CD4-positive, alpha-beta T cell treated with Interferon gamma for 1 hour (primary cell): ENCODE measurements at places on chromosomes 4 and X.

GRCh38 chrX:66004928-66005829, 34.7 kb downstream of the VSIG4 start:
- no peak for DNase-seq

DNA sequence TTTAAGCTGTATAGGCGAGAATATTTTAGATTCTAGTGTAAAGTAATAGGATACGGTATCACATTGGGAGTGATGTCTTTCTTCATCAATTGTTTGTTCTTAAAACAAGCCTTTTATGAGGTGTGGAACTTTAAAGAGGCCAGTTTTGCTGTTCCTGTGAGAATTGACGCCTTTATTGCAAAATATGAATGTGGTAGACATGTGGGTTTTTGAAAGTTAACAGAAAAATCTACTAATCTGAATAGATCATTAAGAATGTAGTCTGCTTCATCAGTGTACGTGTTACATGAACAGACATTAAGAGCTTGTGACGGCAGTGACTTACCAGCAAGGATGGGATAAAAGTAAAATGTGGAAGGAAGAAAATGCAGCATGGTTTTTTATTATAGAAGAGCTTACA, 63.8 kb downstream of the STOX2 start:
- no peak for DNase-seq

GRCh38 chrX:118675326-118675965, 52.0 kb upstream of the IL13RA1 start:
- no peak for DNase-seq

GRCh38 chrX:122835886-122836285, 348.2 kb upstream of the GRIA3 start:
- no peak for DNase-seq

DNA sequence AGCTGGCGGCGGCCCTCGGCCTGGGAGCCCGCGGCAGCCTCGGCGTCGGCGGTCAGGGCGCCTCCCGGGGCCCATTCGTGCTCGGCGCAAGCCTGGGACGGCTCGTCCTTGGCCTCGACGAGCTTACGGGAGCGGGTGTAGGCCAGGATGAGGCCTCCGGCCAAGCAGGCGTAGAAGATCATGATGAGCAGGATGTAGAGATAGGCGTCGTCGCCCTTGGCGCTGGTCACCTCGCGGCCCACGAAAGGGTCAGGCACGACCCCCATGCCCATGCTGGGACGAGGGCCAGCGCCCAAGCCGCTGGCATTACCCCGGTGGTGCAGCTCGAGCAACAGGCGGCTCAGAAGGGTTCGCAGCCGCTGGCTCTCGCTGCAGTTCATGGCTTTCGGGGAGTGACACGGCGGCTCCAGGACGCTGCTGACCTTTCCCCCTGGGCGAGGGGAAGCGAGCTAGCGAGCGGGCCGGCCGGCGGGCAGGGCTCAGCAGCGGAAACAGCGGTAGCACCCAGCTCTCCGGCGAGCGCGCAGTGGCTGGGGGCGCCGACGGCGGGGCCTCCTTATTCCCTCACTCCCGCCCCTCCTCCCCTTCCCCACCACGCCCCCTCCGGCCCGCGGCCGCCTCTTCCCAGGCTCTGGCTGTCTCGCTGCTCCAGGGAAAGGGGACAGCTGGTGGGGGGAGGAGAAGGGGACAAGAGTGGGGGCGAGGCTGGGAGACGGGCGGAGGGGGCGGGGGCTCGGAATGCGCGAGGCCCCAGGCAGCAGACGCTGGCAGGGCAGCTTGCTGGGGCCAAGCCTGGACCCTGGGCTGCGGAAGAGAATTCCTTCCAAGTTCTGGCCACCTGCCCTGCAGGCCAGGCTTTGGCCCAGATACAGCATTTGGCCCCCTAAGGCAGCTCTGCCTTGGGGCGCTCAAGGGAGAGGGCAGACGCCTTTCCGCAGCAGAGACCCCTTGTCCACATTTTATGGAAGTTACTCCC, at the start of gene KCNE5:
KCNE5 (minus strand) TSS at position 532 of the 976 bp plus-strand sequence; CDS start at position 380, 152 bp downstream.
- DNase-seq, result no peak

DNA sequence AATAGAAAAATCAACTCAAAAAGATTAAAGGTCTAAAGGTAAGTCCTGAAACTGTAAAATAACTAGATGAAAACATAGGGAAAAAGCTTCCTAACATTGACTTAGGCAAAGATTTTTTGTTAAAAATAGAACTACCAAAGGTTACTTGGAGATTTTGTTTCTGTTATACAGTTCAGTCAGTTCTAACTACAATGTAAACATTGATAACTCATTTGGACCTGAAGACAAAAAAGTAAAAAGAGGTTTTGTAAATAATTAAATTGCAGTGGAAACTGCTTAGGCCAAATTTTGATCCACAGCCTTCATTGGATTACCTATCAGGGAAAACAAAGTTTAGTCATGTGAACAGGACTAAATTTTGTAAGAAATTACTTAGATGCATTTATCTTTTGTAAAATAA, 101.8 kb downstream of the SLITRK2 start:
- DNase-seq, result no peak

DNA sequence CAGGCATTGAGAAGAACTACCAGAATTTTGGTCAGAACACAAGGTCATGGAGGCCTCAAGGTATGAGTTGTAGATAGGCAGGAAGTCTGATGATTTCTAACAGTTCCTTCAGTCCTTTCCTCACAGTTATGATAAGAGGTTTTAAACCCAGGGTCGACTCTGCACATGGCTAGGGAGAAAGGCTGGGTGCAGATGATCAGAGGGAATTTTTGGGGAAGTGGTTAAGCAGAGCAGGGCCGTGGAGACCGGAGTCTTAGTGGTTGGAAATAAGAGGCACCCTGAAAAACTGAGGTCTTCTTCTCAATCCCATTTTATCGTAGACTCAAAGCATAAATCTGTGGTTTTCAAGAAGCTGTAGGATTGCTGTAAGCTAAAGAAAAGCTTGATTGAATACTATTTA, 118.5 kb upstream of the ANK2 start:
- DNase-seq, result no peak

DNA sequence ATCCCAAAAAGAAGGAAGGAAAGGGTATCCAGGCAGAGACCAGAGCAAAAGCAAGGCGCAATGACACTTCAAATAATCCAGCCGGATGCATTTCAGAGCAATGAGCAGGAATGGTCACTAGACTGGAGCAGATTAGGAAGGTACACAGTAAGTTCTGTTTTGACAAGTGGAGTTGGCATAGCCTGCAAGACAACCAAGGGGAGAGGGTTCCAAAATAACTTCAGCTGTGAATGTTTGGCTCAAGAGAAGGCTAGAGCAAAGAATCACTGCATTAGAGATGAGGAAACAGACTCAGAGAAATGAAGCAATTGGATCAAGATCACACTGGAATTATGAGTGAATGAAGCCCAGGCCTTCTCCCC, 90.0 kb upstream of the EGFL6 start:
- no peak for DNase-seq

- DNase-seq, result no peak
These were observed 413.2 kb downstream of the PPARGC1A start for GRCh38 chr4:23476515-23477090.

- peak; percentile 34 for DNase-seq
These were observed 32.7 kb upstream of the FAM9C start for GRCh38 chrX:13077168-13077567.

DNA sequence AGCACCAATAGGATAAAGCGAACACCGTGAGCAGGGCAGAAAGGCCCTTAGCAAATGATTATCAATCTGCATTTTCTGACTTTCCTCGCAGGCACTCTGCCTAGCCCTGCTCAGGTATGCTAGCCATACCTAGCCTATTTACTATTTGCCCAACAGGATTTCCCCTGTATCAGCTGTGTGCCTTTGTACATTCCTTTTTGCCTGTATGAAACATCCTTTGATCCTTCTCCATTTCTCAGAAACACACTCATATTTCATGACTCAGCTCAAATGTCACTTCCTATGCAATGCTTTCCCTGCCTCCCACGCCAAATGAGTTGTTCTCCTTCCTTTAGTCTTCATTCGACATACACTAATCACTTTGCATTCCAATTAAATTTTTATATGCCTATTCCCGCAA, 37.2 kb downstream of the PCDH7 start:
- DNase-seq, result no peak

GRCh38 chr4:104262678-104263077, 232.0 kb downstream of the CXXC4 start:
- no peak for DNase-seq

GRCh38 chrX:38304010-38304409, 23.3 kb downstream of the RPGR start:
- DNase-seq, result no peak

GRCh38 chr4:90857081-90857820, 730.1 kb downstream of the CCSER1 start:
- no peak for DNase-seq

DNA sequence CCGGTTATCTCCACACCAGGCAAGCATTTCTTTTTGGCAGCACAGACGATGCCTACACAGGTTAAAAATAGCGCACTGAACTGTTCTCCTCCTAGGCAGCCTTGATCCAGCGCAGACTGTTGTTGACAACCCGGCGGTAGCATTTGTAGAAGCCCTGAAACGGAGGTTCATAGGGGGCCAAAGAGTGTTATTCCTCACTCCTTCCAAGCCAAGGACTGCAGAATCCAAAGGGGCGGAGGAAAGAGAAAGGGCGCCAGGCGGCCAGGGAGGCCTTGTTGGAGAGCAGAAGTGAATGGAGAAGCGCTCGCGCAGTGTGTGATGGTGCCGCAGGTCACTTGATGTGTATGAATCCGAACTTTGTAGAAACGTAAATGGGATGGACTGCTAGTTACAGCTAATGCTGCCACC, 82.7 kb downstream of the TENM3 start:
- DNase-seq, result no peak

DNA sequence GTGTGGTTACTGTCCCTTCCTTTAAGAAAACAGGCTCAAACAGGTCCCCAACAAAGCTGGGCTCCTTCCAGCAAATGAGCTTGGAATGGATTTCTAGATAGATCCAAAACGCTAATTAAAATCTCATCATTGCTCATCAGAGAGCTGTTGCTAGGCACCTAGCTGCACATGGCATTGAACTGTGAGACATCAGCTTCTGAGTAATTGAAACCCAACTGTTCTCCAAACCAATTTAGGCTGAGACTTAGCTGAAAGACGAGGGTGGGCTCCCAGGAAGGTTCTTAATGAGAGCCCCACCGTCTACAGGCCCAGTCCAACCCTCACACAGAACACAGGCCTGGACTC, 59.1 kb downstream of the FAM184B start:
- DNase-seq, result no peak

GRCh38 chrX:142977128-142977914, 48.4 kb upstream of the SPANXN4 start:
- DNase-seq, result no peak

DNA sequence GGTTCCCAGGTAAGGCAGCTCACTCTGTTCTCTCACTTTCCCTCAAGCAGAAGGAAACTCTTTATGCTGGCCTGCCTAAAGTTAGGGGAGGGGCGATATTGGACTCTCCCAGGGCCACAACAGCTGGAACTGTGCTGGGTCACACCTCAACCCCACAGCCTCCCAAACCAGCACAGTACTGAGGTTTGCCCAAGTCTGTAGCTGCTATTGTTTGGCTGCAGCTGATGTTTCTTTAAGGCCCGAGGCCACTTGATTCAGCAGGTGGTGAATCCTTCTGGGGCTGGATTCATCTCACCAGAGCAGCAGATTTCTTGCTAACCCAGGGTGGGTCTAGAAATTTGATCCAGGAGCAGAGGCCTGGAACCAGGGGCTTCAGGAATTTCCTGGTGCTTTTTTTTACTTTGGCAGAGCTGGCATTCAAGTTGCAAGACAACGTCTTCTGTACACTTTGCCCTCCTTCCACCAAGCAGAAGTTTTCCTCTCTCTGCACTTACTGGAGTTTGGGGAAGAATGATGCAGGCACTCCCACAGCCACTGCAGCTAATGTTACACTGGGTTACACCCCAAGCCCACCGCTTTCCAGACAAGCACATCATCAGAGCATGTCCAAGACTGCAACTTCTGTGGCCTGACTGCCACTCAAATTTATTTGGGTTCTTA, 544.7 kb upstream of the NDST4 start:
- DNase-seq, result no peak

GRCh38 chr4:95181243-95181995, 367.4 kb downstream of the UNC5C start:
- no peak for DNase-seq

DNA sequence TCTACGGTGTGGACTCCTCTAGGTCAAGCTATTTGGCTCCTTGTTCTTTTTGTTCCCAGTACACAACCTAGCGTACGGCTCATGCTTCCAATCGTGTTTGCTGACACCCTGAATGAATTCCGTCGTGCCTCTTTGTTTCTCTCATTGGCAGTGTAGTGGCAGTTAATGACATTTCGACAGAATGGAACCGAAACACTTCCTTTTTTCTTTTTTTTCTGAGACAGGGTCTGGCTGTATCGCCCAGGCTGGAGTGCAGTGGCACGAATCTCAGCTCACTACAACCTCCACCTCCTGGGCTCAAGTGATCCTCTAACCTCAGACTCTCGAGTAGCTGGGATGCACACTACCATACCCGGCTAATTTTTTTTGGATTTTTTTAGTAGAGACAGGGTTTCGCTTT, 113.3 kb upstream of the ATP6AP2 start:
- no peak for DNase-seq

- DNase-seq, result no peak
These were observed 484.2 kb upstream of the BOD1L1 start for GRCh38 chr4:14111730-14112181.

- DNase-seq, result no peak
These were observed 318.9 kb upstream of the F9 start for GRCh38 chrX:139211568-139212182.

DNA sequence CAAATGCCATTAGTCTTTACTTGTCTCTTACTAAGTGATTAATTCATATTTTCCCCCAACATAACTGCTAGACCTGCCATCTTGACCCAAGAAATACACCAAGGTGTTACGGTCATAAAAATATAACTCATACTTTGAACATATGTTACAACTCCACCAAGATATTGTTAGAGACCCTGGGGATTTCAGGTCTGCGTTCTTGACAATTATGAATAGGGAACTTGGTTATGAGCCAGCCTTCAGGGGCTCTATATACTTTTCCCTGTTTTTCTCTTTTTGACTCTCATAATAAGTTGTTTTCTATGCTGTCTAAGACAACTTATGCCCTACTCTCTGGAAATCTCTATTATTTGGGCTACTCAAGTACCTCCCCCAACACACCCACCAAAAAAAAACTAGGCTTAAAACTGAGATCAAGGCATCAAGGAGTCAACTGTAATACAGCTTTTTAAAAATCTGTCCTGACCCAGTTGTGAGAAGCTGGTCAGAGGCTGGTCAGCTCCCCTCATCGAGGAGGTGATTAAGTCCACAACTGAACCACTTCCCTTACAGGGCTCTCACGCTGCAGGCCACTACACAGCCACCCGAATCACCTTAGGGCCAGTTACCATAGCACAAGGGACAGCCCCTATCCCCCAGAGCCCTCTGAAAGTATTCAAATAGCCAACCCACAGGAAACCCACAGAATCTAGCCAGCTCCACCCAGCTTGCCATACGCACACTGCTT, 10.5 kb upstream of the TLR3 start:
- DNase-seq, result peak; percentile 8

- DNase-seq, result no peak
These were observed 50.9 kb downstream of the SEL1L3 start for GRCh38 chr4:25811841-25812240.

- DNase-seq, result no peak
These were observed 3.9 kb upstream of the ARHGEF38 start for GRCh38 chr4:105548483-105548882.
